Umbilical cord (tissue), 2 donors: ENCODE measurements at places on chromosomes 7 and 10.

DNA sequence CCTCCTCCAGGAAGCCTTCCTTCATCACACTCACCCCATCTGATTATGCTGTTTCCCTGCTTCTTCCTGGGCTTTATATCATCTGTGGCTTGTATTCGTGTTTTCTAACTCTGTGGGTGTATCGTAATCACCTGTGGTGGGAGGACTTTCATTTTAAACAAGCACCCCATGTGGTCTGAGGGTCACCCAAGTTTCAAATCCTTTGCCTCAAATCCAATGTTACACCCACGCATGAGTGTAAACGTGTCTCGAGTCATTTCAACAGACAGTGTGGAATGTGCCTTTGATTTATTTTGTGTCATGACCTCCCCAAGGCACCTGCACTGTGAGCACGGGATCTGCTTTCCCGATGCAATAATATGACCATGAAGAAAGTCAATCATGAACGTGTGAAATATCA, 17.5 kb upstream of the LYZL2 start:
- no peak for DNase-seq

DNA sequence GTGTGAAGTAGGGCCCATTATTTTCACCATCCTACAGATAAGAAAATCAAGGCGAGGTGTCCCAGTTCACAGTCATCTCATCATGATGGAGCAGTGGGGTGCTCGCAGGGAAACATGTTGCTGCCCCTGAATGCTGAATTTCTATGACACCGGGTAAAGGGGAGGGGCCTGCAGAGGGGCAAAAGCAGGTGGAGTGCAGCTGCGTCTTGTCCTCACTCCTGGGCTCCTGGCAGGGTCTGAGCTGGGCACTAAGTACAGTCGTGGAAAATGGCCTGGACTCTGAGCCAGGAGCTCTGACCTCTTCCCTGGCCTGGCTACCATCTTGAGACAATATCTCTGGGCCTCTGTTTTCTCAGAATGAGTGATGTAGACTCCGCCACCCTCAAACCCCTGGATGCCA, 253.1 kb upstream of the PITRM1 start:
- DNase-seq = no peak

GRCh38 chr10:133453516-133454203, at the start of gene SCART1:
SCART1 (plus strand) TSS chr10:133453945; CDS start chr10:133453998, 53 bp downstream.
- no peak for DNase-seq

DNA sequence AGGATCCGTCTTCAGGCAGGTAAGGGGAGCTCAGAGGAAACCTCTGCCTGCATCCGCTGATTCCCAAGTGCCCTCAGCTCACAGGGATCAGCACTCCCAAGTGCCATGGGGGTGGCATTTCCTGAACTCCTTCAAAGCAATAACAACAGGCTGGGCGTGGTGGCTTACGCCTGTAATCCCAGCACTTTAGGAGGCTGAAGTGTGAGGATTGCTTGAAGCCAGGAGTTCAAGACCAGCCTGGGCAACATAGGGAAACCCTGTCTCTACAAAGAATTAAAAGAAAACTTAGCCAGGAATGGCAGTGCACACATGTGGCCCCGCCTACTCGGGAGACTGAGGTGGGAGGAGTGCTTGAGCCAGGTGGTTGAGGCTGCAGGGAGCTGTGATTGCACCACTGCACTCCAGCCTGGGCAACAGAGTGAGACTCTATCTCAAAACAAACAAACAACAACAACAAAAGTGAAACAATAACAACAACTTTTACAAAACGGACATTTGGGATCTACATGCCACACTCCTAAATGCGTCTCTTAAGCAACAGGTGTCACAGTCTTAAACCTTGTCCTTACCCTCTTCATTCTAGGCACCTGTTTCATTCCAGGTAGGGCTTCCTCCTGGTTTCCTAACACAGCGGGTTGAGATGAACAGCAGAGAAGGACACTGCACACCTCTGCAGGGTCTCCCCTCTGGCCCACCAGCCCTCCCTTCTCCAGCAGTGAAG, 73.8 kb downstream of the PAXIP1 start:
- no peak for DNase-seq

DNA sequence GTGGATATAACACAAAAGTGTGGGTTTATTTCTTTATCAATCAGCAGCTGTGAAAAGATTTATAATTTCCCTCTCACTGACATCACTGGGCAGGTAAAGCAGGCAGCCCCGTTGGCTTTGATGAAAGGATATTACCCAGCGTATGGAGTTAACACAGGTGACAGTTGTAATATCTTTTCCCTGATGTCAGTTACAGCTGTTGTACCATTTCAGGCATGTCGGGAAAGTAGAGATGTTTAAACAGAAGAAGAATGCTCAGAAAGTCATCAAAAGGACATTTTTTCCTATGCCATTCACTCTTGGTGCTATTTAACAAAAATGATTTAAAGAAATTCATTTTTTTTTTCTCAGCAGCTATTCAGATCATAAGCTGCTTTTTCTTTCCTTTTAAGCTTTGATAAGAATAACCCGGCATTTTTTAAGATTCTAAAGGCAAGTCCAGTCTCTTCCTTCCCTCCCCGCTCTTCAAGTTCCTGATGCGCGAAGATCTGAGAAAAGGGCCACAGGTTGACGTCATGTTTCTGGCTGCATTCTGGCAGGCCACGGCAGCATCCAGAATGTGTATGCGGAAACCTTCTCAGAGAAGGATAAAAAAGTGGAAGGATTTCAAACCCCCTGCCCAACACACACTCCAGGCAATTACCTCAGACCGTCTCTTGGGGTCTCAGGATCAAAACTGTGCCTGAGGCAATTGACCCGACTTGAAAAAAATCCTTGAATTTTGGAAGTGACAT, 32.5 kb upstream of the ADAM12 start:
- no peak for DNase-seq

GRCh38 chr10:78511324-78512204, 477.9 kb downstream of the RPS24 start:
- DNase-seq = peak; percentile 77

GRCh38 chr7:33872870-33873269, 32.5 kb upstream of the BMPER start:
- peak; percentile 46 for DNase-seq

DNA sequence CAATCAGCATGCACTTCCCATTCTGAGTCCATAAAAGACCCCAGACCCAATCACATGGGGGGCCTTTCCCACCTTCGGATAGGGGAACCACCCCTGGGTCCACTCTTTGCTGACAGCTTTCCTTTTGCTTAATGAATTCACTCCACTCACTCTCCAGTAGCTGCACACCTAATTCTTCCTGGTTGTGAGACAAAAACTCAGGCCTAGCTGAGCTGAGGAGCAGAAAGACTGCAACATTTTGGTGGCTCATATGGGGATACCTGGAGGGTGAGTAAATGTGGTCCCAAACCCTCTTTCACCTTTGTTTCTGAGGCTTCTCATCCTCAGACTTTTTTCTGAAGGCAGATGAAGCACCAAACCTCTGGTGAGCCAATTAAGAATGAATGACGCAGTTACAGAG, 138.1 kb downstream of the WDR11 start:
- no peak for DNase-seq

- DNase-seq = no peak
Measured at GRCh38 chr7:5682551-5683279, 98.7 kb downstream of the RNF216 start.
